ENCODE measurements at places on chromosomes 7 and 10. TPM values are rescaled to one million over a fixed set of nuclear protein-coding genes. Genes with fewer than 3 reads are reported as not detected.

GRM3 gene
- not detected for total RNA-seq

ZNF804B gene
- total RNA-seq: not detected

GRID1 gene
- total RNA-seq: not detected

GNAT3 gene
- not detected for total RNA-seq

MACC1 gene
- total RNA-seq: 2.5 TPM

GRCh38 chr7:104275900-104276299, 52.5 kb upstream of the LHFPL3 start:
- peak; percentile 92 for ATAC-seq

DNA sequence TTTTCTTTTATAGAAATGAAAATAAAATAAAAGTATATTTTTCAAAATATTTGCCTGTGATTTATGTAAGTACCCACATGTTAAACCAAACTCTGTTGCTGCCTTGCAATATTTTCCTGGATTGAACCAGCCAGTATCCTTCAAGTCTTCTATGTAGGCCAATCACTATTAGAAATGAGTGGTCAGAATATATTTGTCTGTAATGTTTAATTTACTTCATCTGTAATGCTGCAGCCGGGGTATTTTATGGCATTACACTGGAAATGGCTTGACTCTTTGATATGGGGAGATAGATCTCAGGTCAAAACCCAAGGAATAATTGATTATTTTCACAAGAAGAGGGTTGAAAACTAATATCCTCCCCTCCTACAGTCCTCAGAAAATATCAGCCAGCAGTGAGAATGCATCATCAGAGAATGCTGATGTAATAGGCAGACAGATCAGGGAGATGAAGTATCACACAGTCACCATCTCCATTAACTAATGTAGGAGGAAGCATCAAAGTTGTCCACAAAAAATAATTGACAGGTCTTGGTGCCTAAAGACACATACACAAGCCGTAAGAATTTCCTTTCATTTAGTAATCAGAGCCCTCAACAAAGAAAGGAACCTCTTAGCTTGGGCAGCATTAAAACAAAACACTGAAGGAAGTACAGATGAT, 82.5 kb downstream of the VWDE start:
- ATAC-seq: no peak

GRCh38 chr7:102834466-102834865, 78.3 kb upstream of the LRRC17 start:
- peak; percentile 11 for ATAC-seq

DNA sequence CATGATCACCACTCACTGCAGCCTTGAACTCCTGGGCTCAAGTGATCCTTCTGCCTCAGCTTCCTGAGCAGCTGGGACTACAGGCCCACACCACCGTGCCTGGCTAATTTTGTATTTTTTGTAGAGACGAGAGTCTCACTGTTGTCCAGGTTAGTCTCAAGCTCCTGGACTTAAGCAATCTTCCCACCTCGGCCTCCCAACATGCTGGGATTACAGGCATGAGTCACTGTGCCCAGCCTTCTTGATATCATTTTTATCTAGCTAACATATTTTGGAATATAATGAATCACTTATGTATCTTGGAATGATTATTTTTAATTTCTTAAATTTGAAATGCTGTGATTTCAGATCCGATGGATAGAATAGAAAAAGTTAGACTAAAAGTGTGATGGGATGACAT, 18.4 kb downstream of the ARL4A start:
- ATAC-seq: no peak

Measured in activated T-helper 17 cell treated with anti-CD3 and anti-CD28 coated beads, Interleukin-2, amount 50 U/mL, for 72 hours (primary cell).